Fibroblast of the aortic adventitia (primary cell): ENCODE measurements at places on chromosomes 1 and 21. TPM values are rescaled to one million over a fixed set of nuclear protein-coding genes. Genes with fewer than 3 reads are reported as not detected.

GRCh38 chr21:16476056-16476825 lies 746.5 kb downstream of the USP25 start:
- peak; percentile 11 for DNase-seq

- no peak for DNase-seq
These were observed 220.5 kb downstream of the CAMTA1 start for GRCh38 chr1:7005762-7006161.

DNA sequence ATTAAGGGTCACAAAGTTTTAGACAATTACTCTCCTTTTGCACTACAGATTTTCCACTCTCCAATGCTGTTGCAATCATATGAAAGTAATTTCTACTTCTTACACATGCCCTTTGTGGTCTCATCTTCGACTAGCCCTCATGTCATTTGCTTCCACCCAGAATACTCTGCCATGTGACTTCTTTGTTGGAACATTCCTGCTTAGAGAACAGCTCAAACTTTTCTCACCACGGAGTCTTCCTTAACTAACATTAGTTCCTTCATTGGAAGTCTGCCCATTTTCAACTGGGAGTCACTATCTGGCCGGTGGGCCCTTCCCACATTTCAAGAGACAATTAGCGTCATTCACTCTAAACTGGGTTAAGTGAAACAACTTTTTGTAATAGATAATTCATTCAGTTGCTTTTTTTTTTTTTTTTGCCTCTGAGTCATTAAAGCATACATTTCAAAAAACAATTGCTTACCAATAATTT lies 142.6 kb upstream of the PALMD start:
- DNase-seq = peak; percentile 50

DNA sequence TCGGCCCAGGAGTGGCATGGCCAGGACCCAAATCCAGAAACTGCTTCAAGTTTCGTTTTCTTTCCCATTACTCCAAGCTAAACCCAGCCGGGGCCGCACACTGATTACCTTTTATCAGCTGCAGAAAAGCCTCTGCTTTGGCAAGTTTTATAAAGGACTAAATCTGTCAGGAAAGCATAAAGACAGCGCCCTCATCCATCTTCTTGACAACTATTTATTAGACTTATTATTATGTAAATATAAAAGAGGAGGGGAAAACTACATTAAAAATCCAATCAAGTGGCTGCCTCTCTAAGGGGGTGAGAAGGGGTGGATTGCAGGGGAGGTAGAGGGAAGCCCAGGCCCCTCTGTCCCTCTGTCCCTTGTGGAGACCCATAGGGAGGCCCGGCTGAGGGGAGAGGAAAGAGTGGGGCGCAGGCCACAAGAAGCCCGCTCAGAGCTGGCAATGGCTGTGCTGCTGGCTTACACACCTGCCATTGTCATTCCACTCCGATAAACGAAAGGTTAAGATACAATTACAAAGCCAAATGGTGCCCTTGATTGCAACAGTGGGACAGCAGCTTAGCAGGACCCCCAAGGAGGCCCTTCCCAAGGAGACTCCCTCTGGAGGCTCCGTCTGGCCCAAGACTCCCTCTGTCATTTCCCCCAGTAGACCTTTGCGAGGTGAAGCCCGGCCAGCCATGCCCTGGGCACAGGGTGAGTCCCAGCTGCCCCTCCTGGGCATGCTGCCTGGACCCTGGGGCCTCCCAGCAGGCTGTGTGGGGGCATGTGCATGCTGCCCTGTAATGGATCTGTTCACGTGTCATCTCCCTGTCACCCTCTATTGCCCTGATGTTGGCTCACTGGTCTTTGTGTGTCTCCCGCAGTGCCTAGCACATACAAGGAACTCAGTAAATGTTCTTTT lies 45.4 kb downstream of the KCND3 start:
- no peak for DNase-seq

- no peak for DNase-seq
These were observed 267.7 kb downstream of the RYR2 start for GRCh38 chr1:237309595-237310118.

GRCh38 chr1:111720274-111720976 lies 18.8 kb downstream of the INKA2 start:
- DNase-seq = no peak

DNA sequence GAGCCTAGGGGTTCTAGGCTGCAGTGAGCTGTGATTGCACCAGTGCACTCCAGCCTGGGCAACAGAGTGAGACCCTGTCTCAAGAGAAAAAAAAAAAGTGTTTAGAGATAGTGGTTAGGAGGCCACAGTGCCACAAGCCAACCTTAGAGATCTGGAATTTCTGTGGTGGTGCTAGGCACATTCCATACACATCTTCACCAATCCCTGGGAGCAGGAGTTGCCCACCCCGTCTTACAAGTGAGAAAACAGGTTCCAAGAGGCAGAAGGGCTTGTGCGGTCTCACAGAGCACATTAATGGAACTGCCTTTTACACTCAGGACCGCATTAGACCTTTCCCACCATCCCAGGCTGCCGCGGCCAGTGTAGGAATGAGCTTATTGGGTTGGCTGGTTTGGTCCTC lies 93.2 kb downstream of the EPHB2 start:
- DNase-seq = no peak

DNA sequence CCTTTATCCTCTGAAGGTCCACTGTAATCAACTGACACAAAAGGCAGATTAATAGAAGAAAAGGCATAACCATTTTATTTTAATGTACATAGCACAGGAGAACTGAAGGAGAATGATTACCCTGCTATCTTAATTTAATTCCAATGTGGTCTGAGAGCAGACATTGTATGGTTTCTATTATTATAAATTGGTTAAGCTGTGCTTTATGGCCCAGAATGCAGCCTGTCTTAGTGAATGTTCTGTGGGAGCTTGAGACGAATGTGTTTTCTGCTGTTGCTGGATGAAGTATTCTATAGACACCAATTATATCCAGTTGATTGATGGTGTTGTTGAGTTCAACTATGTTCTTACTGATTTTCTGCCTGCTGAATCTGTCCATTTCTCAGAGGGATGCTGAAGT lies 25.0 kb upstream of the SLC2A1 start:
- DNase-seq = no peak

DNA sequence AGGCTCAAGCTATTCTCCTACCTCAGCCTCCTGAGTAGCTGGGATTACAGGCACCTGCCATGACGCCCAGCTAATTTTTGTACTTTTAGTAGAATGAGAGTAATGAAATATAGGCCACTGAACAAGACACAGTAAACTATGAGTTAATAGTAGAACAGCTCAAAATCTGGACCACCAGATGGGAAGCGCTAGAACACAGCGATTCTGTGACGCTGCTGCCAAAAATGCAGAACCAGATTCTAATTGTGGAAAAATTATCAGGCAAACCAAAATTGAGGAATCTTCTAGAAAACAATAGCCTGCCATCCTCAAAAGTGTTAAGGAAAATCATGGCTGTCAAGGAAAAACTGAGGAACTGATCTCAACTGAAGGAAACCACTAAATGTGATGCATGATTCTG lies 111.4 kb upstream of the TIAM1 start:
- DNase-seq = no peak

GRCh38 chr1:117838911-117839310 lies 90.5 kb downstream of the GDAP2 start:
- DNase-seq = peak; percentile 75

DNA sequence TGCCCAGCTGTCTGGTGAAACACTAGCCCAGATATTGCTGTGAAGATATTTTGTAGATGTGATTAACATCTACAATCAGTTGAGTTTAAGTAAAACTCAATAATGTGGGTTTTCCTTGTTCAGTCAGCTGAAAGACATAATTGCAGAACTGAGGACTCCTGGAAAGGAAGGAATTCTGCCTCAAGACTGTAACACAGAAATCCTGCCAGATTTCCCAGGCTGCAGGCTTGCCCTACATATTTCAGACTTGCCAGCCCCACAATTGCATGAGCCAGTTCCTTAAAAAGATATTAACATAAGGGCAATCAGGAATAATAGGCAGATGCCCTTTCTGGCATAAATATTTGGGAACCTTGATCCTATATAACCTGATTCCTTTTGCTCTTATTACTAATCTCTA lies 14.2 kb upstream of the NIBAN1 start:
- DNase-seq = peak; percentile 21

DNA sequence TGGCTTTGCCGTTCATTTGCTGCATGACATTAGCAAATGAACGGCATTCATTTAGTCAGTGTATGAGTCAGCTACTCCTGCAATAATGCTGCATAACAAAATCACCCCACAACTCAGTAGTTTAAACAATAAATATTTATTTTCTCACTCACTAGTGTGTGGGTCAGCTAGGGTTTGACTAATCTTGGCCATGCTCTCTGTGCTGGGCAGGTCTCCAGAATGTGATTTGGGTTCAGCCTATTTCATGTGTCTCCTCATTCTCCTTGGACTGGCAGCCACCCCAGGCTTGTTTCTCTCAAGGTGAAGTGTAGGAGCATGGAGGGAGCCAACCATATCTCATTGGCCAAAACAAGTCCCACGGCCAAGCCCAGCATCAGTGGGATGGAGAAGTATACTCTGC lies 104.3 kb downstream of the LACTBL1 start:
- DNase-seq = peak; percentile 62

GRCh38 chr1:232667778-232668165 lies 37.8 kb upstream of the SIPA1L2 start:
- DNase-seq = peak; percentile 12

DNA sequence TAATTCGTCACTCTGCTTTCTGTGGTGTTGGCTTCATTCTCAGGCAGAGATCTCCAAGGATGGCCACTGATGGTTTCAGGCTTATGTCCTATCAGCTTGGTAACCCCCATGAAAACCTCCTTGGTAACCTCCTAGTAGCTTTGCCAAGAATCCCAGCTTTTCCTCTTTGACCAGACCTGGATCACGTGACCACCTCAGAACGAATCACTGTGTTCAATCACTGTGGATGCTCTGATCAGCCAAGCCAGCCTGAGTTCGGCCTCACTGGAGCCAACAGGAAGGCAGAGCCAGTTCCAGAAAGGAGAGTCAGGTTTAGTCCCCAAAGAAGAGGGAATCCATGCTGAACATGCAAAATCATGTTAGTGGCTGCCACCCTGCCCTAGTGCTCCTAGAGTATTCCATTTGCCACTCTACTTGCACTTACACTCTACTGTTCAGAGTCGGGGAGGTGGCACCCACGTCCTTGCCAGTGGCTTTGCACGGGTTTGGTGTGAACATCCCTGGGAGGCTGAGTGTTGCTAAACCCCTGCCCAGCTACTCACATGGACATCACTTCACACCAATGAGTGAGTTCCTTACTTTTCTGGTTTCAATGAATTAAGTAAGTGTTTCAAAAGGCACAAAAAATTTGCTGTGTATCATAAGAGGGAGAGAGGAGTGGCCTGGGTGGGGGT lies 33.5 kb upstream of the SSBP3 start:
- DNase-seq = peak; percentile 22

- no peak for DNase-seq
These were observed 192.3 kb downstream of the PRDM16 start for GRCh38 chr1:3261007-3261968.

DNA sequence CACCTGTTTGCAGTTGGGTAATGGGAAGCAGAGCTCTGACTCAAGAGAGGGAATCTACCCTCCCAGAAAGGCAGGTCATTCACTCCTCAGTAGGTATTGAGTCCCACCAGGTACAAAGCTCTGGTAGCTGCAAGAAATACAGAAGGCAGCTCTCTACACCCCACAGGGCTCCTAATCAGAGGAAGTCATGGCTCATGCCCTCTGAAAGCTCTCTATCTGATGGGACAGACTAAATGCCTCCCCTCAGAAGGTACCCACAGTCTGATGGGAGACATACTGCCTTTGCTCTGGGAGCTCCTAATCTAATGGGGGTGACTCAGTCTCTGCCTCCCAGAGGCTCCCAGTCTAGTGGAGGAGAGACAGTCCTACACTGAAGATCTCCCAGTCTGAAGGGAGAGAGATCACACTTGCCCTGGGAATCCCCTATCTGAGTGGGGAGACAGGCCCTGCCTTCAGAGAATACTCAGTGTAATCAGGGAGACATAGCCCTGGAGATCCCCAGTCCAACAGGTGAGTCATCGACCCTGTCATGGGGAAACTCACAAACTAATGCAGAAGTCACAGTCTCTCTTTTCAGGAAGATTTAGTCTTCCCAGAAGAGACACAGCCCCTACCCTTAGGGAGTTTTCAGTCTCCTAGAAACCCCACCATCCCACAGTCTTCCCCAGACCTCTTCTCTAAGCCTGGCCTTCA lies 23.7 kb downstream of the CAMK1G start:
- peak; percentile 49 for DNase-seq

- peak; percentile 97 for DNase-seq
These were observed 112.9 kb downstream of the ZBTB18 start for GRCh38 chr1:244163861-244164510.

DNA sequence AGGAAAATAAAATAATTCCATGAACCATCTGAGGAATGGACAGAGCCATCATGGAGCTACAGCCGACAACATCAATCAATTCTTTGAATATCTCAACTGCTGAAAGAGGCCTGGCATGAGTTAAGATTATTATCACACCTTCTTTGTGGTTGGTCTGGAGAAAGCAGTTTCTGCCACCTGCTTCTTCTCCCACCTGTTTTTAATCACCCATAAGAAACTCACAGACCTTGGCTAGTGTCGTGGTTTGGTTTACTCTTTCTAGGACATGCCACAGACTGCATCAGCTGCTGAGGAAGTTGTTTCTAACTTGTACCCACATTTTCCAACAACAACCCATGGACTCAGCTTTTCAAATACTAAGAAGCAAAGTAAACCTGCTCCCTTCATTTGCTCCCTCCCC lies 65.6 kb downstream of the NTPCR start:
- DNase-seq = no peak

DNA sequence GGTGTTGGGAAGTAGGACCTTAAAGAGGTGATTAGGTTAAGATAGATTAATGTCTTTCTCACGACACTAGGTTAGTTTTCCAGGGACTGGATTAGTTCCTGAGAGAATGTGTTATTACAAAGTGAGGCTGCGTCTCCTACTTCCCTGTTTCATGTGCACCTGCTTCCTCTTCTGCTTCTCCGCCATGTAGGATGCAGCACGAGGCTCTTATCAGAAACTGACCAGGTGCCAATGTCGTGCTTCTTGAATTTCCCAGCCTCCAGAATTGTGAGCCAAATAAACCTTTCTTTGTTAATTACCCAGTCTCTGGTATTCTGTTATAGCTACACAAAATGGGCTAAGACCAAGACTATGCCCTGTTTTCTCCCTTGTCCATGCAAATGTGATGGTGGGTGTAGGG lies 152.2 kb upstream of the LMO4 start:
- DNase-seq = no peak

- DNase-seq = no peak
These were observed 45.0 kb downstream of the MIS18A start for GRCh38 chr21:32233722-32234301.

- no peak for DNase-seq
These were observed 26.8 kb upstream of the CLSTN1 start for GRCh38 chr1:9850442-9851162.

Gene FMO3
- 1.3 TPM in 1 of 2 replicates, not detected in the other for total RNA-seq

Gene KCND3
- total RNA-seq = 0.09 and 5.2 TPM in 2 replicates

Gene OR2T12
- not detected in 2 replicates for total RNA-seq

Gene TCHHL1
- not detected in 2 replicates for total RNA-seq

Gene TMIGD3
- not detected in 2 replicates for total RNA-seq

Gene CSMD2
- total RNA-seq = 0.82 and 6.6 TPM in 2 replicates

Gene RGS13
- not detected in 2 replicates for total RNA-seq

Gene FLG
- under 0.01 TPM in 1 of 2 replicates, not detected in the other for total RNA-seq

Gene LPAR3
- 1.8 and 3.6 TPM in 2 replicates for total RNA-seq

Gene TRIM63
- 0.09 and 1.5 TPM in 2 replicates for total RNA-seq

Gene NBPF4
- total RNA-seq = not detected in 2 replicates

Gene THEM5
- not detected in 2 replicates for total RNA-seq

Gene TPRG1L
- total RNA-seq = 14.6 and 44.4 TPM in 2 replicates

Gene LORICRIN
- total RNA-seq = not detected in 2 replicates

Gene CYYR1
- total RNA-seq = 0.09 TPM in 1 of 2 replicates, not detected in the other
